ENCODE measurements at places on chromosomes 3 and 15.

GRCh38 chr15:77446840-77447390, 26.2 kb downstream of the HMG20A start:
- DNase-seq: no peak

DNA sequence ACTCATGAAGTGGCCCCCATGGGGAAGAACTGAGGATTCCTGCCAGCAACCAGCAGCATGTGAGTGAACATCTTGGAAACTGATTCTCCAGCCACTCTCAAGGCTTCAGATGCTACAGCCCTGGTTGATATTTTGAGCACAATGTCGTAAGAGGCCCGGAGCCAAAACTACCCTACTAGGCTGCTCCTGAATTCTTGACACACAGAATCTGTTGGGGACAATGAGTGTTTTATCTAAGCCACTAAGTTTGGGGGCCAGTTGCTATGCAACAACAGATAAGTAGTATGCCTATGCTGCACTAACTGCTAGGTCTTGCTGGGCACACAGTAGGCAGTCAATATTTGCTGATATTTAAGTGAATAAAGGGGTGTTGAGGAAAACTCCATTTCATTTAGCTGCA, 89.9 kb upstream of the CHL1 start:
- no peak for DNase-seq

- DNase-seq: no peak
Observed at GRCh38 chr3:12687948-12688347, 24.0 kb upstream of the RAF1 start.

- no peak for DNase-seq
Observed at GRCh38 chr3:41881233-41881821, 80.6 kb downstream of the ULK4 start.

GRCh38 chr3:100364421-100364820, 29.9 kb downstream of the NIT2 start:
- DNase-seq: no peak

DNA sequence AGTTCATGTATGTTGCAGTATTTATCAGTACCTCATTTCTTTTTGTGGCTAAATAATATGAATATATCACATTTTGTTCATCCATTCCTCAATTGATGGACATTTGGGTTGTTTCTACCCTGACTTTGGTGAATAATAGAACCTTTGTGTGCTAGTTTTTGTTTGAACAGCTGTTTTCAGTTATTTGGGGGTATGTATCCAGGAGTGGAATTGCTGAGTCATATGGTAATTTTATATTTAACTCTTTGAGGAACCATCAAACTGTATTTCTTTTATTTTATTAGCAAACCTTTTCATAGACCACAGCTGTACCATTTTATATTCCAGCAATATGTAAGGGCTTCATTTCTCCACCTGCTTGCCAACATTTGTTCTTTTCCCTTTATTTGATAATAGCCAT, 38.4 kb upstream of the RBM5 start:
- no peak for DNase-seq

DNA sequence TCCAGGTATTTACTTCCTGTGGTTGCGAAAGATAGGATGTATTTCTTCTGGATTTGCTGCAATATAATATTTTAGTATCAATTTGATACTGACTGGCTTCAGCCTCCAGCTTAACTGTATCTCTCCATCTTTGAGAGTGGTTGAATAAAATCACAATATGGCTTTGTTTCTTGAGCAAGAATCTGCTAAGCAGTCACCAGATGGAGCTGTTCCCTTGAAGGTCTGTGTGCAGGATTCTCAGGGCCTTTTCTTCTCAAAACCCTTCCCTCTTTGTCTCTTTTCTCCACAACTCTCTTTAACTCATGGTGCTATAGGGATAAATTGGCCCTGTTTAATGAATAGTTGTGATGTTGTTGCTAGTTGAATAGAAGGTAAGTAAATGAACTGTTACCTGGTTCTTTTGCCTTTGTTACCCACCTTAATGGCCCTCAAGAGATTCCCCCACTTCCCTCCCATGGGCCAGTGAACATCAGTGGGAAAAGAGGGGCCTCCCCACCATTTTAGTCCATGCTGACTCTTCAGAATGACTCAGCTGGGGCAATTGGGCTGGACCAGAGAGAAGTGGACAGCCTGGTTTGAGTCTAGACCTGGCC, 34.8 kb upstream of the RAB6B start:
- no peak for DNase-seq

DNA sequence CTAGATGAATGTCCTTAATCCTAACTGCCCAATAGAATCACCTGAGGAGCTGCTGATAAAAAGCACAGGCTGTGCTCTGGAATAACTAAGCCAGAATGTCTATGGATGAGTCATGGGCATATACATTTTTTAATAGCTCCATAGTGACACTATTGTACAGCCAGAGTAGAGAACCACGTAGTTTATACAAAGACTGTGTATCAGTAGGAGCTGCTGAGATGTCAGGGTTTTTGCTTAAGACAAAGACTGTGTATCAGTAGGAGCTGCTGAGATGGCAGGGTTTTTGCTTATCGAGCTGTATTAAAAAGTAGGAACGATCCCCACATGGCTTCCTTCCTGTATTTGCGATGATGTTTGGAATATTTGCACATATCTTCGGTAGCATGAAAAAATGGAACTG, 137.4 kb downstream of the SV2B start:
- DNase-seq: no peak

- no peak for DNase-seq
Observed at GRCh38 chr3:144259267-144259666, 287.6 kb downstream of the DIPK2A start.

DNA sequence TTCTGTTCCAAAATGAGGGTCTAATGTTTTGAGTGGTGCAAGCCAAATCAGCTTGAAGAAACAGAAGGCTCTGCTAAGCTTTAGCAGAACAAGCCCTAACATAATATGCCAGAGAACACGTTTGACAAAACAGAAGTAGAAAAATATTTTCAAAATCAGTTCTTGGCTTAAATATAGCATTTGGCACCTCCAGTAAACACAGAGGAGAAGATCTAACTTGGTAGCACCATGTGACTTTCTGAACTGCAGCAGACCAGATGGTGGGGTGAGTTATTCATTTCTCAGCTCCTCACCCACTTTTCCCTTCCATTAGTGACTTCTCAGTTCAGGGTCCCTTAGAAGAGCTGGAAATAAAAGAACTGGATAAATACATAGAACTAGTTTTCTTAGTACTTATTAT, 395.8 kb downstream of the MAGI1 start:
- no peak for DNase-seq

GRCh38 chr3:182438398-182438797, 354.9 kb upstream of the ATP11B start:
- DNase-seq: no peak

- DNase-seq: no peak
Observed at GRCh38 chr3:83150896-83151295, 1389.5 kb upstream of the GBE1 start.

GRCh38 chr15:57118013-57118799, 199.8 kb downstream of the TCF12 start:
- no peak for DNase-seq

DNA sequence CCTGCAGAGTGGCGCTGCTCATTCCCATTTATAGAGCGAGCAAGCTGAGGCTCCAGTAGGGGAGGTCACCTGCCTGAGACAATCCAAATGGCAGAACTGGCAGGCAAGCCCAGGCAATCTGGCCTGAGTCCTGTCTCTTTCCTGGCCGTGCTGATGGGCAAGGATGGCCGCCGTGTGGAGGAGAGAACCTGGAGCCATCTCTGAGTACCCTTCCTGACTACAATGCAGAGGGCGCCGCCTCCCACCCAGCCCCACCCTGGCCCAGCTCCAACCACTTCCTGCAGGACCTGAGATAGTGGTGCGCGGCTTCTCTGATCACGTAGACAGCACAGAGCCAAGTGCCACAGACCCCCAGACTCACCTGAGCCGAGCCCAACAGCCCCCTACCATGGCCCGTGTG, 7.0 kb downstream of the TLR9 start:
- DNase-seq: no peak

DNA sequence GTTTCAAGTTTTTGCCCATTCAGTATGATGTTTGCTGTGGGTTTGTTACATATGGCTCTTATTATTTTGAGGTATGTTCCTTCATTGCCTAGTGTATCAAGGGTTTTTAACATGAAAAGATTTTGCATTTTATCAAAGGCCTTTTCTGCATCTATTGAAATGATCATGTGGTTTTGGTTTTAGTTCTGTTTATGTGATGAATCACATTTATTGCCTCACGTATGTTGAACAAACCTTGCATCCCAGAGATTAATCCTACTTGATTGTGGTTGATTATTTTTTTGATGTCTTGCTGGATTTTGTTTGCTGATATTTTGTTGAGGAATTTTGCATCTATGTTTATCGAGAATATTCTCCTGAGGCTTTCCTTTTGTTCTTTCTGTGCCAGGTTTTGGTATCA, 39.4 kb downstream of the TMCO5A start:
- no peak for DNase-seq

DNA sequence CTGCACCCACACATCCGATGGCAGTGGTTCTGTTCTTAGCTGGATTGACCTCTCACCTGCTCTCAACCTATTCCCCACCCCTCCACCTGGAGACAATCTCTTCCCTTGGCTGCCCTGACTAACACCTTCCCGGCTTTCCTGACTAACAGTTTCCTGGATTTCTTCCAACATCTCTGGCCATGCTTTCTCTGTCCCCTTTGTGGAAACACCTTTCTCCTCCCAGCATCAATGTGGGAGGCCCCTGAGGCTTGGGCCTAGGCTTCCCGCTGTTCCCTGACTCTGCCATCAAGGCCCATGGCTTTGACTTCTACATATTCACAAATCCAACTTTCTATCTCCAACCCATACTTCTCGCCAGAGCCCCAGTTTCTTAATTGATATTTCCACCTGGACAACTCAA, 142.8 kb upstream of the ATP2B2 start:
- no peak for DNase-seq

- DNase-seq: no peak
Observed at GRCh38 chr3:113897373-113897777, 50.4 kb upstream of the ZDHHC23 start.

DNA sequence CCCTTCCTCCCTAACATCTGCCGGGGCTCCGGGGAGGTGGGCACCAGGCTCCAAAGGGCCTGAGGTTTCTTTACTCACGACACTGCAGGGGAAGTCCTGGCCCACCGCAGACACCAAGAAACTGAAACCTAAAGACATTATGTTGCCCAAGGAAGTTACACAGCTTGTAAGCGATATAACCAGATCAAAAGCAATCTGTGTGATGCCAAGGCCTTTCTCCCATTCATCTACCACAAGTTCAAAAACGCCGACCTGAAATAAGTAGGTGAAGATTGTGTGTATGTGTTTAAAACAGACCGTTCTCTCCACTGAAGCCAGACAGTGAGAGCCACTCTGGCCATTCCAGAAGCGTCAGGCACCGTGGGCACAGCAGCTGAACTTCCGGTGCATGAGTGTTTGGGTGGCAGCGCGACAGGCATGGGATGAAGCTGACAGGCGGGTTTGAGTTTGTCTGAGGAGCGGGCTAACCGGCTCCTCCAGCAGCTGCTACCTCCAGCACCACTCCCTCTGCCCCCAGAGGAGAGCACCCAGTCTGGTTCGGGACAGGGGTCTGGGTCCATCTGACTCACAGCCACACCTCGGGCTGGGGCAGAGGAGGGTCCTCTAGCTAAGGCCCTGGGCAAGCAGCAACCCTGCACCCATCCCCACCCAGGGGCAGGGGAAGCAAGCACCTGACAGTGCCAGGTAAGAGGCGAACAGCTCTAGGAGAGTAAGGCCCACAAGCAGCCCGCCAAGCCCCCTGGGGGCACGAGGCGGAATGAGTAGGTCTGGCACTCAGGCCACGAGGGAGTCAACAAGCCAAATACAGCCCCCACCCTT, 1.3 kb downstream of the TNK2 start:
- peak; percentile 66 for DNase-seq

- no peak for DNase-seq
Observed at GRCh38 chr3:58051196-58051595, 43.0 kb downstream of the FLNB start.

GRCh38 chr3:40387001-40387894, at the start of gene ENTPD3:
TSS of gene ENTPD3 (plus strand) at chr3:40387184. CDS start at chr3:40388058, 874 bp downstream.
- DNase-seq: peak; percentile 30

- DNase-seq: no peak
Observed at GRCh38 chr3:168722091-168722490, 626.4 kb upstream of the GOLIM4 start.

GRCh38 chr3:11323813-11324212, 51.6 kb downstream of the ATG7 start:
- DNase-seq: no peak

- no peak for DNase-seq
Observed at GRCh38 chr3:127363171-127363570, 75.3 kb upstream of the PRR20G start.

DNA sequence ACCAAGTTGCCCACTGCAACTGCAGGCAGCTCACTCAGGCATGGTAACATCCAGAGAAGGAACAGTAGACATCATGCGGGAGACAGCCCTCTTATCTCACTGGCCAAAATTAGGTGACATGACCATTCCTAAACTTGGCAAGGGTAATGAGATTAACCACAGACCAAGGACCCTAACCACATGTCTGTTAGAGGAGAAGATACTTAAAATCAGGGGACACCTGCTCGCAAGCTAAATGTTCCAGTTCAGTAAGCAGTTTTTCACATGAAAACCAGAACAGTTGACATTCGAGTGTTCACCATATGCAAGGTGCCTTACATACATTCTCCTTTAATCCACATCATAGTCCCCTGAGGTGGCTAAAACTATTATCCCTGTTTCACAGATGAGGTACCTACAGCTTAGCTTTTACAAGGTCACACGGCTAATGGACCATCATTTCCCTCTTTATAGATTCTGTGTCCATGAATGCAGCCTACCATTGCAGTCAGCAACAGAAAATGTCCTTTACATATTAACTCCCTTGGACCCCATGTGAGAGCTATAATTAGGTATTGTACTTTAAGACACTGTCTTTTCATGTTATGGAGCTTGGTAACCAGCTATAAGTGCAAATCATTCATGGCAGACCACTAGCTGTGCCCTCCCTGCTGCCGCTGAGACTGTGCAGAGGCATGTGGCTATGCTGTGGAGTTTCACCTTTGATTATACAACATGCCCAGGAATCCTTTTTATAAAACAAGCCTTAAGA, 154.1 kb downstream of the LIPC start:
- DNase-seq: no peak

Data from T-cell (primary cell).